ENCODE measurements at places on chromosomes 2 and 18.

DNA sequence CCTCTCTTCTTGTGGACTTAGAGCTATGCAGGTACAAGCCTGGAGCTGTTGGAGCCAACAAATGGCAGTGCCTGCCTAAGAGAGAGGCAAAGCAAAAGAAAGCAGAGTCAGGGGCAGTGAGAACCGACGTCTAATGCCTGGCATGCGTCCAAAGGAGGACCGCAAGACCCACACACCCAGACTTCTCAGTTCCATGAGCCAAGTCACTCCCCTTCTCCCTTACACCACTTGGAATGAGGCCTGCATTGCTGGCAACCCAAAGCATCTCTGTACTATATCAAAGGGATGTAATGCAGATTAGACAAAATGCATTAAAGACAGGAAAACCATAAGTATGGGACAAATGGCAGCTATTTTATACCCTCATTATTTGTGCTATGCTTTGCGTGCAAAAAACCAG is 49.9 kb upstream of the RNU4ATAC start:
- DNase-seq = no peak

DNA sequence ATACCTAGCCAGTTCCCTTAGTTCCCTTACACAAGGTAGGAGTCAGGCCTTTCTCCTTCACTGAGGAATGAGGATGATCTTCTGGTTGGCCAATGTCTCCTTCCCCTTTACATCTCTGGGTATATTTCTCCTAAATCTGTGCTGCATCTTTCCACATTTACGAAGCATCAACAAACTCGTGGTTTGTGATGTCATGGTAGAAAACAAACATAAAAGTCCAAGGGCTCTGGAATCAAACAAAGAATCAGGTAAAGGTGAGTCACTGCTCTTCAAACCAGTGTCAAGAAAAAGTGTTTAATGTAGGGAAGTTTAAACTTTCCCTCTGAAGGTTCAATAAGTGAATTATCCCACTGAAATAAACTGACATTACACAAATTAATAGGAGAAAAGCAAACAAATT is 122.9 kb downstream of the METTL8 start:
- DNase-seq = no peak

DNA sequence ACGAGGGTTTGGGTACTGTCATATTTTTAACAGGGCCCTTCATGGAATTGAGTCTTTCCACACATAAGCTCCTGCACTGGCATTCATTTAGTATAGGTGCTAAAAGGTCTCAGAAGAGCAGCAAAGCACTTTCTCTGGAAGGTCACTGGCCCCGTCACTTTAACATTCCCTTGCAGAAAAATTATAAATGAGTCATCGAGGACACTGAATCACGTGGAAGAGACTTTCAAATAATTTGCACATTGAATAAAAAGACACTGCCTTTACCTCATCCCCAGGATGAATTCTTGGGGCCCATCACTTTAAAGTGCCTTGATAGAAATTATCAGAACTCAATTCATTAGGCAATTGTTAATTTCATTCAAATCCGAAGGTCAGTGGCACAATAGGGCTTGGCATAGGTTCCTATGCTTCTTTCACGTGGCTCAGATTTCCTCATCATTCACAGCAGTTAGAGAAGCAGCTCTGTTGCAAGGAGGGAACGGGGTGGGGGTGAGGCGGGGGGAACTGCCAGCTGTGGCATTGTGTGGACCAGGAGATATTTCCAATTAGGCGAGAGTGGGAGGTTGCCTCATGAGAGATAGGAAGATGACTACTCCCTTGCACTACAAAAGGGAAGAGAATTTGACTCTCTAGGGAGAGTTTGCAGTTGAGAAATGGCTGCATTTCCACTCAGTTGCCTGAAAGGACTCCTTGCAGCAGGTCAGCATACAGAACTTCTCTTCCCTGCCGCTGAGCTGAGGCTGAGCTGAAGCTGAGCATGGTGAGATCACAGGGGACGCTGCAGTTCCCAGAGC is 86.3 kb upstream of the NPAS2 start:
- DNase-seq = no peak

DNA sequence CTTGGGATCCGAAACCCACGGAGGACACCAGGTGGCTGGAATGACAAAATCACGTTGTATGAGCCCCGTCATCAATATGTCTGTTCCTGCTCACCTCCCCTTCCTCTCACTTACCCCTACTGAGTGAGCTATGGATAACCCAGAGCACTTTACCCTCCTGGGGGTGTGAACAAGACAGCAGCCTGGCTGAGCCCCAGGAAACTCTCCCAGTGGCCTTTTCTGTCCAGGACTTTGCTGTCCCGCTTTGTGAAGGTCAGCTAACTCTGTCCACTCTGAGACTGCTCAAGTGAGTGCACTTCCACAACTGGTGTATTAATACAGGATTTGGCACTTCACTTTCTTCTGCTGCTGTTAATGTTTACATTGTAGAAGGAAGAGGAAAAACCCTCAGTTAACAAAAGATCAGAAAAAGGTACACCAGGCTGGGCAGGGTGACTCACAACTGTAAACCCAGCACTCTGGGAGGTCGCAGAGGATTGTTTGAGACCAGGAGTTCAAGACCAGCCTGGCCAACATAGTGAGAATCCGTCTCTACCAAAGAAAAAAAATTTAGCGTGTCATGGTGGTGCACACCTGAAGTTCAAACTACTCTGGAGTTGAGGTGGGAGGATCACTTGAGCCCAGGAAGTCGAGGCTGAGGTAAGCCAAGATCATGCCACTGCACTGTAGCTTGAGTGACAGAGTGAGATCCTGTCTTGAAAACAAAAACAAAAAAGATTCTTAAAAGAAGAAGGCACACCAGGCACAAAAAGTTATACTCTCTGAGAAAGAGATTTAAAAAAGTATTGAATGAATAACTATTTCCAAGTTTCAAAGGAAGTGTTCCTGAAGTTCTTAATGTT is 90.3 kb downstream of the CLHC1 start:
- no peak for DNase-seq

DNA sequence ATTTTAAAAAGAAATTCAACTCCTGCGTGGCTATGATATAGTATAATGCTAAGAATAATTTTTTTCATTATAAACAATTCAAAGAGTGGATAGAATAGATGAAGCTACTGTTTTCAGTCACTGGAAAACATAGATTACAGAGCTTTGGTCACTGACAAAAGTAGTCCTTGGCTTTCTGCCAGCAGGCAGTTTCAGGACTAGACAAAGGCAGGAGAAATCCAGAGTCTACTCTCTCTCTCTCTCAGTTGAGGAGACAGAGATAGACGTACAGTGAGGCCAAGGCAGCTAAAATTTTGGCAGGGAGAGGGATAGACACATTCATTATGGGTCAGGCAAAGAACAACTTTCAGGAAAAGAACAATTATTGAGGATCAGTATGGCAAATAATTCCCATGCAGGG is 491.4 kb upstream of the CRIM1 start:
- DNase-seq = no peak

DNA sequence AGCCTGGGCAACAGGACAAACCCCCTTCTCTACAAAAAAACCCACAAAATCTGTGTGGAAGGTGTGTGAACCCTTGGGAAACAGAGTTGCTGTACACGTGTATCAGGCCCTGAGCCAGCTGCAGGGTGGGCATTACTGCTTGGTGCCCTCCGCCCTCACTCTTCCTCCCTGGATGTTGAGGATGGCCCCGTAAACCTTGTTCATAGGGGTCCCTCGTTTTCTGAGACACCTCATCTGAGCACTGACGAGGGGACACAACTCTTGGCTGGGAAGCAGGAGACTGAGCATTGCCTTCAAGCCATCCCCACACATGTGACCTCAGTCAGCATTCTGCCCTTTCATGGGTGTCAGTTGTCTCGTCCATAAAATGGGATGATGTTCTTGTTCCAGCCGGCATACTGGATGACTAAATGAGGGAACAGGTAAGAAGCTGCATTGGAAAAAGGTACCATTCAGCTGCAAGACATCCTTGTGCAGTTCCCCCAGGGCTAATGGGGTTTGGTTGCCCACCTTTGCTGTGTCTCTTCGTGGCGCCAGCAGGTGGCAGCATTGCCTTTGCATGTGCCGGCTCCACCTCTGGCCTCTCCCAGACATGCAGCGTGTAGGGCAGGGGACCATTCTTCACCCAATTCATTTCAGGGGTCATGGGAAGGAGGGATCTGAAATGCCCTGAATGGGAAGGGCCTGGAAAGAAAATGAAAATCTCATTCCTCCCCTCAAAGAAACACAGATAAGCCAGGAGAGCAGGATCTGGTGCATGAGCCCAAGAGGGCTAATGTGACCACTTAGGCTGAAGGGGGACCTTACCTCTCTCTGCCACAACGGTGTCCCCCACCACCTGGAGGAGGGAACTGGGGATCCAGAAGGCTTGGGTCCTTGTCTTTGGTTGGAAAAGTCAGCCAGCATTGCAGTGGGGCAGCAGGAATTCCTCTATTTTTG is 36.4 kb upstream of the HAAO start:
- peak; percentile 41 for DNase-seq

- DNase-seq = no peak
These were observed 69.3 kb upstream of the ATL2 start for GRCh38 chr2:38446418-38446817.

DNA sequence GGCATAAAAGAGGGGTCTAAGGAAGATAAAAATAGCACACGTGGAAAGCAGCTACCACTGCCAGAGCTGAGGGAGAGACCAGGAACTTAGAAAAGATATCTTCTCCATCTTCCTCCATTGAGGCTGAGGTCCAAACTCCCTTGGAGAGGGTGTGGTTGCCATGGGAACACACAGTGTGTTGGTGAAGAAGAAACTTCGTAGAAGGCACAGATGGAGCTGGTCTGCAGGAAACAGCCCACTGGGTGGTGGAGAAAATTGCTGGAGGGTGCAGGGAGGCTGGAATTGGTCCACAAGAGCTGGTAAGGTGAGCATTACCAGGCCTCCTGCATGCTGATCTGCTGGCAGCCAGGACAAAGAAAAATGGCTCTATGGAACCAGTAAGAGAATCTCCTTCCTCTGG is 191.0 kb downstream of the HRH4 start:
- DNase-seq = no peak

- DNase-seq = no peak
These were observed 14.2 kb upstream of the PLEKHM3 start for GRCh38 chr2:208039376-208040110.

- no peak for DNase-seq
These were observed 208.1 kb upstream of the REG3G start for GRCh38 chr2:78817430-78817829.

DNA sequence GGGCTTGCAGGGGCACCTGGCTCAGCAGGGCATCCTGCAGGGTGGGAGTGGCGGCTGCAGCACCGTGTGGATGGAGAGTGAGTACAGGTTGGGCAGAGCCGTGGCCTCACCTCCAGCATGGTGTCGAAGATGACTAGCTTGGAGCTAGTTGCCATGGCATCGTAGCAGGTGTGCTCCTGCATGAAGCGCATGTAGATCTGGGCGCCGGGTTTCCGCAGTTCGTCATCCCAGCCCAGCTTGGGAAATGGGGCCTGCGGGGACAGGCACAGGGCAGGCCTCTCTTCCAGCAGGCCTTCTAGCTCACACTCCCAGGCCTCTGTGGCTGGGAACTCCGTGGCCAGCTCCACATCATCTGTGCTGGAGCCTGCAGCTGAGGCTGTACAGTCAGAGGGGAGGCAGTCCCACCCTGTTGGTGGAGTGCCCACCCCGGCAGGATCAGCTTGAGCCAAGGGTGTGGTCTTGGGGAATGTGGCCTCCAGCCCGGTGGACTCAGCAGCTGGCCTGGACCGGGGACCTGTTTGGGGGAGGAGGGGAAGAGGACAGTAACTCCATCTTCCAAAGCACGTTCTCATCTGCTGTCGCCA is 1.6 kb downstream of the PRKAG3 start:
- DNase-seq = no peak

DNA sequence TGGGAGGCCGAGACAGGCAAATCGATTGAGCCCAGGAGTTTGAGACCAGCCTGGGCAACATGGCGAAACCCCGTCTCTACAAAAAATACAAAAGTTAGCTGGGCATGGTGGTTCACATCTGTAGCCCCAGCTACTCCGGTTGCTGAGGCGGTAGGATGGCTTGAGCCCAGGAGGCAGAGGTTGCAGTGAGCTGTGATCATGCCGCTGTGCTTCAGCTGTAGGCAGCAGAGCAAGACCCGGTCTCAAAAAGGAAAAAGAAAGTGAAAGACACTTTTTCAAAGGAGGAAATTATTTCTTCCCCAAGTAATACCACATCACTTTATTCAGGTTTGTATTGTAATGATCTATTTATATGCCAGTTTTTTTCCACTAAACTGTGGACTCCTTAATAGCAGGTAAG is 35.7 kb upstream of the TAF4B start:
- no peak for DNase-seq

- peak; percentile 15 for DNase-seq
These were observed 65.8 kb upstream of the ALK start for GRCh38 chr2:29987146-29987545.

DNA sequence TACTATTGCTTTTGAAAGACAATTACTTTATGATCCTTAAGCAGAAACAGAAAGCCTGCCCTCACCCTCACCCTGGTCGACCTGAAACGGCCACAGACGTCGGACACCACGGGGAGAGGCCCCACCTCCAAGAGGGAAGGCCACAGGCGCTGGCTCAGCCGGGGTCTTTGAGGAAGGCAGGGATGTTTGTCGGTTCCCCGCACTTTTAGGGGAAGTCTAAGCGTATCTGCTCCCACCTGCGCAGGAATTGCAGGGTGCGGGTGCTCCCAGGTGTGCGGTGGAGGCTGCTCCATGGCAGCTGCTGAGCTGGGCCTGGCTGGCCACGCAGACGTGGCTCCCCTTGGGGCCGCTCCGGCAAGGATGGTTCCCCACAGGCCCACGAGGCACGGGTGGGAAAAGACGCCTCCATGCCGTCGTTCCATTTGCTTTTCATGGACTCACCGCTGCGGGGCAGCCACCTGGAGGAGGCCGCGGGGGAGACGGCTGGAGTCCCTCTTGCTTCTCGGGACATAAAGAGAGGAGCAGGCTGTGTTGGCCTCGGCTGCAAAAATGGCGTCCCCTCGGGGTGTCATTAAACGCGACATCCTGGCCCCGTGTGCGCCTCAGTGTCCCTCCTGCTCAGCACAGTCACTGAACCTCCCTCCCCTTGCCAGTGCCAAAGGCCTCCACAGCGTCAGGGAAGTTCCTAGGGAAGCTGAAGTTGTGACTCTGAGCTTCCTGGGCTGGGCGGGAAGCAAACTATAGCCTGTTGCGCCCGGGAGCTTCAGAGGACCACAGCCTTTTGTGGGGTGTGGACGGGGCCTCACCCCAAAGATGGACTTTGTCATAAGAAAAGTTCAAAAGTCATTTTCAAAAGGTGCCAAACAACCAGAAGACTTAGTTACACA is 63.4 kb downstream of the NFATC1 start:
- DNase-seq = no peak

- DNase-seq = no peak
These were observed 15.3 kb downstream of the BUB1 start for GRCh38 chr2:110662560-110662959.

- no peak for DNase-seq
These were observed 34.3 kb upstream of the TANC1 start for GRCh38 chr2:158934170-158934569.

GRCh38 chr2:235570256-235570655 is 76.4 kb downstream of the AGAP1 start:
- DNase-seq = no peak

Measured in frontal cortex (tissue), 4 donors.